ENCODE measurements at places on chromosomes 3 and 15.

DNA sequence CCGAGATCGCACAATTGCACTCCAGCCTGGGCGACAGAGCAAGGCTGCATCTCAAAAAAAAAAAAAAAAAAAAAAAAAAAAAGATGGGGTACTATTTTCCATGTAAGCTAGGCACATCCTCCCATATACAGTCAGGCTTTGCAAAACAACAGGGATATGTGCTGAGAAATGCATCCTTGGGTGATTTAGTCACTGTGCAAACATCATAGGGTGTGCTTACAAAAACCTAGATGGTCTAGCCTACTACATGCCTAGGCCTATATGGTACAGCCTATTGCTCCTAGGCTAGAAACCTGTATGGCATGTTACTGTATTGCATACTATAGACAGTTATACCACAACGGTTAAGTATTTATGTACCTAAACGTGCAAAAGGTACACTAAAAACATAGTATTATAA is 75.0 kb downstream of the TTBK2 start:
- no peak for DNase-seq

GRCh38 chr3:73448041-73448440 is 176.7 kb downstream of the PDZRN3 start:
- no peak for DNase-seq

DNA sequence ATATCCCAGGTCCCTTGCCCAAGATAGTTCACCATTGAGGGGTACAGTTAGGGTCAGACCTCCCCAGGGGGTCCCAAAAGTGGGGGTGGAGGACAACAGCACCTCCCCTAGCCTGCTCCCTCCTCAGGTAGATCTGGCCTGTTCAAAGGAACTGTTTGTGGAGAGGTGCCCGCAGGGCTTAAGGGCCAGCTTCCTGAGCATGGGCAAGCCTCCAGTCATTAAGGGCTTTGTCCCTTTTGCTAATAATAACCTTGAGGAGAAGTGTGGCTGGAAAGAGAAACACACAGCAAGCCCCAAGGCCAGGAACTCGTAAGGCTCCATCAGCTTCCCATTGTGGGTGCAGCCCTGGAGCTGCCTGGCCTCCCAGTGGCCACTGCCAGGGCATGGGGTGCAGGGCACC is 47.4 kb downstream of the ISG20 start:
- DNase-seq = no peak

DNA sequence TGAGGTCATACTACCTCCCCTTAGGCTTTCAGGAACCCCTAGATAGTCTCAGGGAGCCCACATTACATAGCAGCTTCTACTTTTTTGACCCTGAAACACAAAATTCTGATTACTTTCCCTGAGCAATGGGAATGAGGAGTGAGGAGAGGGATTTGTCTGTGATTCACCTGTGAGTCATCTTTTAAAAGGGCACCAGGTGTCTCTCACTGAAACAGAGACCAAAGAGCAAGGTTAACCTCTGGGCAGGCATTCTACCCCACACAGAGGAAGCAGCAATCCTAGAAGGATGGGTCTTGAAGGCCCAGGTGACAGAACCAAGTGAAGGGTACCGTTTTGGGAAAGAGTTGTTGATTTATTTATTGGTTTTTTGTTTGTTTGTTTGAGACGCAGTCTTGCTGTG is 31.1 kb upstream of the UBE2E2 start:
- DNase-seq = peak; percentile 18

- no peak for DNase-seq
These were observed 44.6 kb upstream of the LIMD1 start for GRCh38 chr3:45549961-45550360.

DNA sequence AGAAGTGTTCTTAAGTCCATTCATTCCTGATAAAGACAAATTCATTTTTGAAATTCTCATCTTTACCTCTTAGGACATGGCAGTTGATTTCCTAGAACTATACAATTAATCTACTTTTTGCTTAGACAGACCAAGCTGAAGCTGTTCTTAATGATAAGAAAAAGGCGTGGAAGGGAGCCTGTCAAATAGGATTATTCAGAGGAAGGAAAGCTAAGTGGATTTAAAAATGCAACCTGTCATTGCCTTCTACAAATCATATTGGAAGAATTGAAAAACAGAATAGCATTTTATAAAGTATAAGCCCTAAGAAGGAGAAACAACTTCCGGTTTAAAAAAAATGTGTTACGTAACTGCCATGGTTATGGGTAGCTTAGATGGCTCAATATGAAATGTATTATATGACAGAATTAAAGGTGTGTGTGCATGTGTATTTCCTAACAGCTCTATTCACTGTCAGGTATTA is 81.2 kb upstream of the RAP2B start:
- DNase-seq = no peak
